ENCODE measurements at places on chromosomes 7 and 10. TPM values are rescaled to one million over a fixed set of nuclear protein-coding genes. Genes with fewer than 3 reads are reported as not detected.

DNA sequence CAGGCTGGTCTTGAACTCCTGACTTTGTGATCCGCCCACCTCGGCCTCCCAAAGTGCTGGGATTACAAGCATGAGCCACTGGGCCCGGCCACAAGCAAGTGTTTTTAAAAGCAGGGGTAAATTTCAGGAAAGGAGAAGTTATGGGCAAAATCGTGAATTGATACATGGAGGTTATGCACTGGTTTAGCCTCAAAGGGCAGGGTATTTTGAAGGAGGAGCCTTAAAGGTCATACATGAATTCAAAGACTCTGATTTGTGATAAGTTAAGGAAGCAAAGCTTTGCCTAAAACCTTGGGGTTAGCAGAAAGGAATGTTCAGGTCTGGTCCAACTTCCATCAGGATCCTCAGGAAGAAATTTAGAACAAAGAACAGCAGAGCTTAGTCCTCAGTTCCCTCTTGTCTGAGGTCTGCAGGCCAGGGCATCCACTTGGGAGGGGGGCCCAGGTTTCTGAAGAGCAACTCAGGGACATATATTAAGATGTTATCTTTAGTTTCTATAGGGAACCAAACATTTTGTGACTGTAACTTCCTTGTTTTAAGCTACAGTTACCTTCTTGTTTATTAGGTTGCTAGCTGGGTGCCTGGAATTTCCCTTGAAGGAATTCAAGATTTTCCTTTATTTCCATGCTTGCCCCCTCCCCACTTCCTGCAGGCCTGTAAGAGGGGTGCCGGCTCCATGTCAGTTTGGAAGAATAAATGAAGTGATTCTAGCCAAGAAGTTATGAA lies 2.8 kb upstream of the REPIN1 start:
- DNase-seq: no peak

DNA sequence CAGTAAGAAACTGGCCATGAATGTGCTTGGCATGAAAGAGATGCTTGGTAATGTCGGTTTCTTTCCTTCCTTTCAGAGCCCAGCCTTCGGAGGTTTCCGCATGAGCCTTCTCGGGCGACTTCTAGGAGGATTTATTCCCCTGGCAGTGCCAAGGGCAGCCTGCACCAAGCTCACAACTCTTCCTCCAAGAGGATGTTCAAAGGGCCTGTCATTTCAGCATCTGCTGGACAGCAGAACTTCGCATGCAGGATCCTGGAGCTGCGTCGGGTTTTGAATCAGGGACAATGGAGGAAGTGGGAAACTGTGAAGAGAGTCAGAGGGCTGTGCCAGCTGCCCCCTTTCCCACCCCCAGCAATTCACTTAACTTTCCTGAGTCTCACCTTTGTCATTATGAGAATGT lies 21.3 kb downstream of the GOLGA7B start:
- no peak for DNase-seq

Gene EBLN1
- not detected for total RNA-seq

Gene PDZD7
- 0.58 TPM for total RNA-seq

Gene CCL26
- total RNA-seq: 0.58 TPM

Data from left lung (tissue), 14 donors.